Activated CD4-positive, CD25-positive, alpha-beta regulatory T cell (primary cell): ENCODE measurements at places on chromosomes 6 and 20.

GRCh38 chr6:53768636-53769035 is 26.2 kb upstream of the LRRC1 start:
- DNase-seq, result no peak

- no peak for DNase-seq
These were observed 6.7 kb upstream of the DNAAF9 start for GRCh38 chr20:3414122-3414521.

GRCh38 chr6:158565122-158565429 is 5.2 kb downstream of the TMEM181 start:
- no peak for DNase-seq

DNA sequence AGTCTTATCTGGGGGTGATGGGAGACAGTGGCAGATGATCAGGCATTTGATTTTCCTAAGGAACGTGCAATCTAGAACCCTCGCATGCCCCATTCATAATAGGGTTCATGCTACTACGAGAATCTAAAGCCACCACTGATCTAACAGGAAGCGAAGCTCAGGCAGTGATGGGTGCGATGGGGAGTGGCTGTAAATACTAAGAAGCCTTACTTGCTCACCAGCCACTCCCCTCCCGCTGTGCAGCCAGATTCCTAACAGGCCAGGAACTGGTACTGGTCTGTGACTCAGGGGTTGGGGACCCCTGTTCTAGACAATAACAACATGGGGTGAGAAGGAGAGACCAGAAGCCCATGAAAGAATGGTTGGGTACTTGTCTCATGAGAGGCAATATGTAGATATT is 4.5 kb downstream of the TREML4 start:
- DNase-seq, result no peak

DNA sequence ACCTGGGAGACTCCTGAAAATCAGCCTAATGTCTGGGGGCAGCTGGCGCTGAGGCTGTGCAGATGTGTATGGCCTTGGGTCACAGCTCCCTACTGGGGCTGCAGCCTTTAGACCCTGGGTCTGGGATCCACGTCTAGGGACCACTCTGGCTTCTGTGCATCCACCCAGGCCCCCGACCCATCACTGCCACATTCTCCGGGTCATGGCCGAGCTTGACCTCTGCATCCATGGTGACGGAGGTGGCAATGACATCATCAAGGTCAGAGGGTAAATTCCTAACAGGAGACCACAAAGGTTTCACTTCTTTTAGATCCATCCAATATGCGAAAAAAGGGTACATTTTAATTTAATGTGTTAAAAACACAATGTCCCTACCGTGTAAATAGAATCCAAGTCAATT is 14.5 kb upstream of the PCMTD2 start:
- DNase-seq, result no peak

DNA sequence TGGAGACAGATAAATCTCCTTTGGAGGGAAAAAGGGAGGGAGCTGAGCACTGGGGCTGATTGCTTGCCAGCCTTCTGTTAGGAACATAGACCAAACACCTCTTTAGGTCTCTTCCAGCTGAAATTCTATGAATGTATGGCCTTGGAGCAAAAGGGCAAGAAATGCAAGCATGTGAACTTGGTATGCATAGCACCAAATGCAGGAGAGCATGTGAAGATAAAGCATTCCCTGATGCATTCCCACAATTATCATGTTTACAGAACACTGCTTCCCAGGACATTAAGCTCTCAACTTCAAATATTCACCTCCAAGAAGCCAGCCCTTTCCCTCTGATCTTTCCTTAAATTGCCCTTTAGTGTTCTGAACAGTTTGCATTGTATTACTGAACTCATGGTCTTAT is 15.6 kb downstream of the RIPOR2 start:
- DNase-seq, result no peak

GRCh38 chr20:23371496-23371895 is 9.5 kb downstream of the GZF1 start:
- no peak for DNase-seq

- no peak for DNase-seq
These were observed 73.9 kb downstream of the PLCB1 start for GRCh38 chr20:8205996-8206395.

DNA sequence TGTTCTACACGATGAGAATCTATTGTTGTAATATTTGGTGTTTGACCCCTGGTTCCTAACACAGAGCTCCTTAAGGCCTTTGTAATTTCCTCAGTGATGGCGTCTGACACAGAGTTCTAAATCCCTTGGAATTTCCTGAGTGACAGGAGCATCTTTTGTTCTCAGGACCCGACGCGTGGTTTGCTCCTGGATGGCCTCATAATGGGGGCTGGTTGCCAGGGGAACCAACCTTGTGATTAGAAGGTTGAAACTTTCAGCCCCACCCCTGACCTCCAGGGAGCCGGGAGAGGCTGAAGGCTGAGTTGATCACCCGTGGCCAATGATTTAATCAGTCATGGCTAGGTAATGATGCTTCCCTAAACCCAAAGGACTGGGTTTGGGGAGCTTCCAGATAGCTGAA is 20.5 kb upstream of the ZNF133 start:
- DNase-seq, result no peak

DNA sequence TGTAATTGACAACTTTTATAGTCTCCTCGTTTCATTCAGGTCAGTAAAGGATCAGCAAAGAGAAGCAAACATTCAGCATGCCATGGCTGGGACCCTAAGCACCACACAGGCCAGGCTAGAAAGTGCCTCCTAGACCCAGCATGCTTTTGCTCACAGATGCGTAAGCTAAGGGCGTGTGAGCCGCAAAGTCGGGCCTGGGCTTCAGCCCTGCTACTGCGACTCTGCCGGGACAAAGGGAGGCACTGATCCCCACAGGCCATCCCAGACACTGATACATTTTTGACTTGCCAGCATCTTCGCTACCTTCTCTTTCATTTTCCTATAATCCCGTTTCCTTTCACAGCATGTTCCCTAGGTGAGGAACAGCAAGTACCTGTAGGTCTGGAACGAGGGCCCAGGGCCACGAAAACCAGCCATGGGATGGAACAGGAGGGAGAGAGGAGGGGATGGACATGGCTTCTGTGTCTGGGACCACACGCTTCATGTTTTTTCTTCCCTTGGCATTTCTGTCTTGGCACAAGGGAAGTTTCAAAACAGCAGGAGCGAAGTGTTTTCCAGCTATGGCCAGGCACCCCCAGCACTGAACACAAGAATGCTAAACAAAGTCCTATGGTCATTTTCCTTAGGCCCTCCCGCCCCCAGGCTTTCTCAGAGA is 42.6 kb downstream of the IRF4 start:
- DNase-seq, result no peak

DNA sequence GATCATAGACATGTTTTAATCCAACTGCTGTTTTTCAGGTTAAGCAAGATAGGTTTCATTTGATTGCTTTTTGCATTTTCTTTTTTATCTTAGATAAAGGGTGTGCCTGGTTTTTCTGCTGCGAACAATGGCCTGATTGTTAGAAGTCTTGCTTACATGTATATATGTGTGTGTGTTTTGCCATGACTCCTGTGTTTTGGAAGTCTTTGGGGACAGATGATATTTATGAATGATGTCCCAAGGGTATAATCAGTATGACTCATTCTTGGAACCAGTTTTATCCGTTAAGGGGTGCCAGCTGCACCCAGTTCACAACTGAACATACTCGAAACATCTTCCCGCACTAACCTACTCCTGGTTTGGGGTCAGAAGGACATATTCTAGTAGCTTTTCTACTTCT is 230.1 kb upstream of the SUPT3H start:
- DNase-seq, result no peak

DNA sequence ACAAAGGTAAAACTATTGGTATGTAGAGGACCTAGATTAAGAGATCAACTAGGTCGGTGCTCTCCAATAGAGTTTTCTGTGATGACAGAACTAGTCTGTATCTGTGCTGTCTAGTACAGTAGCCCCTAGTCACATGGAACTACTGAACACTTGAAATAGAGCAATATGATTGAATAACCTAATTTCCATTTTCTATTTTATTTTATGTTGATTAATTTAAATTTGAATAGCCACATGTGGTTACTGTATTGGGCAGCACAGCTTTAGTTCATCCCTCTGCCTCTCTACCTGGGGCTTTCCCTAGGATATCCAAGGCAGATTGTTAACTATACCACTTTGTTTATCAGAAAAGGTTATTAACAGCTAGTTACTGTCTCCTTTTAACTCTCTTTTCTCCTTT is 27.0 kb downstream of the FILIP1 start:
- no peak for DNase-seq

DNA sequence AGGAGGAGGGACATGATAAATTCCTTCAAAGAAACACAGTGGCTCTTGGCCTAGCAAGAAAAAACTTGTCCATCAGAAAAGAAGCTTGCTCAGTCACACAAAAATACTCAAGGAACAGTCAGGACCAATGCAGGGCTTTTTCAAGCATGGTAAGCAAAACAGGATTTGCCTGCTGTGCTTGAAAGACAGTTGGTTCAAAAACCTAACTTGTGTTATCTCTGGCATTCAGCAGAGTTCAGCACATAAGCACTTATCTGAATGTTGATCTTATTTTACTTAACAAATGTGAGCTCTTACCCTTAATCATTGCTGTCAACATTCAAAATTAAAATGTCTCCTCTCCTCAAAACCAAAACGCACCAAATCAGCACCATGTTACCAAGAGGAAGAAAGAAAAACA is 38.3 kb downstream of the ATG5 start:
- DNase-seq, result no peak

DNA sequence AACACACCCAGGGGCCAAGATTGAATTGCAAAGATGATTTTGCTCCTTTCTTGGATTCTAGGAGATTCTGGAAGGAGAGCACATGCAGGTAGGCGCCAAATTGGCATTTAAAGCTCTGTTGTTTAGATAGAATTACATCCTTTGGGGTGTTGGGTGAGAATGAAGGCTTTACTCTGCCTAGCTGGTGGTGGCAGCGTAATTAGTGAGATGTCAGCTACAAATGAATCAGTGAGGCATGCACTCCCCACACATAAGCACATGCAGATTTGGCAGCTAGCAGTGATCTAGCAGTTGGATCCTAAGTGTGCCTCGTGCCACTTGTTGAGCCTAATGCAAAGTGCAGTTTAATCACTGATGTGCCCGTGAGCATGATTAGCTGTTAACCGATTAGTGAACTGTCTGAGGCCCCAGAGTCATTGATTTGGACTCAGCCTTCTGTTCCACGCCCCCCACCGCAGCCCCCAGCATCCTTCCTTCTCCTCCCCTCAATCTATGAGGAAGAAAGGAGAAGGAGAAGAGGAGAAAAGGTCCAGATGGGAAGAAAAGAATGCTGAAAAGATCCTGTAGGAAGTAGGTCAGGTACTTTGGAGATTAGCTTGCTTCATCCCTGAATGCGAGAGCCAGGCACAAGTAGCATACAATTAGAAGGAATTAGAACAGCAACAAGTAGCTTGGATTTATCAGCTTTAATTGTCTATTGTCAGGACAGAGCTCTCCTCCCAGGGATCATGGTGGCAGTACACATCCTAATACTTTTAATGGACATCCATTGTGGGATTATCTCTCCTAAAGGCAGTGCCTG is 6.0 kb upstream of the PRDM1 start:
- DNase-seq, result no peak

GRCh38 chr6:122222761-122223160 is 176.7 kb upstream of the HSF2 start:
- no peak for DNase-seq

- DNase-seq, result no peak
These were observed 114.4 kb downstream of the PDSS2 start for GRCh38 chr6:107344981-107345380.

DNA sequence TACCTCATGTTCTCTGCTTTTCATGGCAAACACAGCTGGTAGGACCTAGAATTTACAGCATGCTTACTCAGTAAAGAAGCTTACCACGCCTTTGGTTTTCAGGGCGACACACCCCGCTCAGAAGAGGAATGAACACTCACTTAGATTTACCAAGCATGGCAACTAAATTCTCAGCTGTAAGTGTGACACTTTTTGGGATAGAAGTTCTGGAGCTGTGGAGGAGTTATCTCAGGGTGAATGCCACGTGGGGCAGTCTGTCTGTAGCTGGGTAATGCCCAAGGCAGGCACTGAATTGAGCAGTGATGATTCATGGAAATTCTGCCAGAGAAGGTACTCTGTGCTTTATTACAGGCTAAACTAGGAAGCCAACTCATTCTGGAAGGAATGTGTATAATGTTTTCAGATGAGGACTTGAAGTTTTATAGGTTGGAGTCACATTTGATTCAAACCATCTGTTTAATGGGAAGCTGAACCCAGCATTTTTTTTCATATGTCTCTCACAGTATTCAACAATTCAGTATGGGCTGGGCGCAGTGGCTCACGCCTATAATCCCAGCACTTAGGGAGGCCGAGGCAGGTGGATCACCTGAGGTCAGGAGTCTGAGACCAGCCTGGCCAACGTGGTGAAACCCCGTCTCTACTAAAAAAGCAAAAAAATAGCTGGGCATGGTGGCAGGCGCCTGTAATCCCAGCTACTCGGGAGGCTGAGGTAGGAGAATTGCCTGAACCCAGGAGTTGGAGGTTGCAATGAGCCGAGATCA is 3.5 kb upstream of the PRIM2 start:
- no peak for DNase-seq

DNA sequence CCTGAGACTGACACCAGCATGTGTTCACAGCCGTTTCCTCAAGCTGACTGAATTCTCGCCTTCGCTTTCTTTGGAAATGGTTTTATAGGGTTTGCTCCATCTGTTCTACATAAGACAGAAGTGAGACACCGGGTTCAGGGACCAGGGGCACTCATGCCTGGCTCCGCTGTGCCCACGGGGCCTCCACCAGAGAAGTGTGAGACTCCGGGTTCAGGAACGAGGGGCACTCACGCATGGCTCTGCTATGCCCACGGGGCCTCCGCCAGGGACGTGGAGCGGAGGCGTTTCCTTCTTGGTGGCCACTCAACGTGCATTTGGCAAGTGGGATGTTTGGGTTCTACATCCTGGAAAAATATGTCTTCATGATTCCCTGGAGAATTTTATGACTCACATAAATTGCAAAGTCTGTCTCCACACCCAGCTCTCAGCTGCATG is 106.6 kb downstream of the RNASET2 start:
- no peak for DNase-seq

DNA sequence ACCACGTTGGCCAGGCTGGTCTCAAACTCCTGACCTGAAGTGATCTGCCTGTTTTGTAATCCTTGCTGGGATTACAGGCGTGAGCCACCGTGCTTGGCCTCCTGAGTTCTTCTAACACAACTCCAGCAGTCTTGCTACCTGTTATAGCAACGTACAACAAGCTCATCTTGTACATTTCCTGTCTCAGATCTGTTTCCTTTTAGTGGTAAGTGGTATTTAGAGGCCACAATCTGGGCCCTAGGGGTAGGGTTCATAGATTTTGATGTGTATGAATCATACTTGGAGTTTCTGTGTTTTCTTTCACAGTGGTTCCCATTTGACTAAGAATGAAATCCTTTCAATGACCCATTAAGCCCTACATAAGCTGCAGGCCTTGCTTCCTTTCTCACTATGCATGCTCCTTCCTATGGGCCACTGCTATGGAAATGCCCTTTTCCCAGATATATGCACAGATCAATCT is 27.1 kb upstream of the SYNCRIP start:
- DNase-seq, result no peak

DNA sequence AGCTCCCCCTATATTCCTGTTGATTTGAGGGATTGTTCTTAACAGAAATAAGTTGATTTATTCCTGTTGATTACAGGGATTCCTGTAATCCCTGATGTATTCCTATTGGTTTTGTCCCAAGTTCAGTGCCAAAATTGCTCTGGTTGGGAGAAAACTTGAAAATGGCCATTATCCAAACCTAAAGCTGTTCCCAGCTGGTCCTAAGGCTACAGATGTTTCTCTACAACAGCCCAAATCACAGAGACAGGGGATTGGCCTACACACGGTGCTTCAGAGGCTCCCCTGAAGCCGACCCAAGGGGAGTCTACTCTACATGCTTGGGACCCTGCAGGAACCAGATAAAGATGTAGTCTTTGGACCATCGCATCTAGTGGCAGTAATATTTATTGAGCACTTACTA is 99.0 kb upstream of the AKAP12 start:
- DNase-seq, result no peak

- no peak for DNase-seq
These were observed 144.5 kb downstream of the LPA start for GRCh38 chr6:160519603-160520042.
